Pons (tissue), 1 donor: ENCODE measurements at places on chromosomes 11 and 22.

- DNase-seq = no peak
Observed at GRCh38 chr11:72706579-72706978, 32.4 kb upstream of the PDE2A start.

DNA sequence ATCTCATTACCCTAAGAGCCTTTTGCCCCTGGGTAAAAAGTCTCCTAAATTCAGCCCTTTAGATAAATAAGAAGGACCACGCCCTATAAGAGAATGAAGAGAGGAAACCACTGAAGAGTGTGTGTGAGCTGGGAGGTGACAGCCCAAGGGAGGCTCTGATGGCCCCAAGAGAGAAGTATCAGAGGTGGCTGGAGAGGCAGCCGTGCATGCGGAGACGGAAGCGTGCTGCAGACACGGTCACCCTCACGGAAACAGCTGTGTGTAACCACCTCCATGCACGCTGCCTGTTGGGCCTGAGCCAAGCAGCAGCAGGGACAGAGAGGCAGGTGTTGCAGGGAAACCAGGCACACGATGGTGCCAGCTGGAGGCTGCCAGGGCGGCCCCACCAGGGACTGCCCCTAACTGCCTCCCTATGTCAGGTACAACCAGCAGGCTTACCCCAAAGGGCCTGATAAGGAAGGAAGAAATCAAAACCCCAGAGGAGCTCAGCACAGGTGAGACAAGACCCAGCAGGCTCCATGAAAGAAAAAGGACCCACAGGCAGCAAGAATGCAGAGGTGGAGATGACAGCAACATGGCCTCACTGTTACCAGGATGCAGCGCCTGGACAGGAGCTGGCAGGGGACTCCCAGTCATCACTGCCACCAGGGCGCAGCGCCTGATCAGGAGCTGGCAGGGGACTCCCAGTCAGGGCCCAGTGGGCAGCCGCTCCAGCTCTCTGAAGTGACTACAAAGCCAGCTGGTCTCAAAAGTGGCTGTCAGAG lies 7.8 kb downstream of the LARGE2 start:
- no peak for DNase-seq

- DNase-seq = no peak
Observed at GRCh38 chr22:36435516-36436415, 45.7 kb downstream of the TXN2 start.

GRCh38 chr22:29214232-29214631 lies 8.5 kb downstream of the EMID1 start:
- no peak for DNase-seq

- no peak for DNase-seq
Observed at GRCh38 chr11:93573184-93573583, 30.0 kb upstream of the SMCO4 start.

GRCh38 chr11:78587446-78587845 lies 12.8 kb upstream of the NARS2 start:
- DNase-seq = no peak

GRCh38 chr11:3109921-3110706 lies 52.9 kb upstream of the CARS1 start:
- no peak for DNase-seq

GRCh38 chr11:61153593-61154095 lies 7.6 kb downstream of the VPS37C start:
- DNase-seq = no peak

- no peak for DNase-seq
Observed at GRCh38 chr22:37822079-37822833, 926 bp upstream of the GALR3 start.

DNA sequence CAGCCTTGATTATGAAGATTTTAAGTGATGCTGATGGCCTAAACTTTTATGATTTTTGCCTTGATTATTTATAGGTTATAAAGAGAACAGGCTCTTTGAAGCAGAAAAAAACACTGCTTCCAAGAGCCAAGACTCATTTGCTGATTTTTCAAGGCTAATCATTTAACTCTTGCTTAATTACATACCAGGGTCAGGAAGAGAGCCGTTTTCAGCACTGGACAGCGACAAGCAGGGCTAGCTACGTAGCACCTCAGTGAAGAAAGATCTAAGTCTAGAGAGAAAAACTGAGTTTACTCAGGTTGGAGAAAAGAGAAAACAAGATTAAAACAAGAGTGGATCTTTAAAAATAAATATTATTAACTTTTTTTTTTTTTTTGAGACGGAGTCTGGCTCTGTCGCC lies 615.4 kb upstream of the B3GAT1 start:
- no peak for DNase-seq

GRCh38 chr22:24803064-24803542 lies 2.9 kb upstream of the SGSM1 start:
- DNase-seq = peak; percentile 38

DNA sequence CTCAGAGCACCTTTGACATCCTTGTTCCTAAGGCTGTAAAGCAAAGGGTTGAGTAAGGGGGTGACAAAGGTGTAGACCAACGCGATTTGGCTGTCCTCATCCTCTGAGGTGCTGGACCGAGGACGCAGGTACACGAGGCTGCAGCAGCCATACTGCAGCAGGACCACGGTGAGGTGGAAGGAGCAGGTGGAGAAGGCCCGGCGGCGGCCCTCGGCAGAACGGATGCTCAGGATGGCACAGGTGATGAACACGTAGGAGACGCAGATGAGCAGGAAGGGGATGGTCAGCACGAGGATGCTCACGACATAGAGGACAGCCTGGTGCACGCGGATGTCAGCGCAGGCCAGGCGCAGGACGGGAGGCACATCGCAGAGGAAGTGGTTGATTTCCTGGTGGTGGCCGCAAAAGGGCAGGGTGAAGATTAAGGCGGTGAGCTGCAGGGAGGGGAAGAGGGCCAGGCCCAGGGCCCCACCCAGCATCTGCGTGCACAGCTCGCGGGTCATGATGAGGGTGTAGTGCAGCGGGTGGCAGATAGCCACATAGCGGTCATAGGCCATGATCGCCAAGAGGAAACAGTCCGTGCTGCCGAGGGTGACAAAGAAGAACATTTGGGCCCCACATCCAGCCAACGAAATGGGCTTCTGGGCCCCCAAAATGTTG lies 632 bp downstream of the OR10Q1 start:
- DNase-seq = no peak

GRCh38 chr11:66659763-66660162 lies 17.9 kb downstream of the RBM4B start:
- DNase-seq = no peak

DNA sequence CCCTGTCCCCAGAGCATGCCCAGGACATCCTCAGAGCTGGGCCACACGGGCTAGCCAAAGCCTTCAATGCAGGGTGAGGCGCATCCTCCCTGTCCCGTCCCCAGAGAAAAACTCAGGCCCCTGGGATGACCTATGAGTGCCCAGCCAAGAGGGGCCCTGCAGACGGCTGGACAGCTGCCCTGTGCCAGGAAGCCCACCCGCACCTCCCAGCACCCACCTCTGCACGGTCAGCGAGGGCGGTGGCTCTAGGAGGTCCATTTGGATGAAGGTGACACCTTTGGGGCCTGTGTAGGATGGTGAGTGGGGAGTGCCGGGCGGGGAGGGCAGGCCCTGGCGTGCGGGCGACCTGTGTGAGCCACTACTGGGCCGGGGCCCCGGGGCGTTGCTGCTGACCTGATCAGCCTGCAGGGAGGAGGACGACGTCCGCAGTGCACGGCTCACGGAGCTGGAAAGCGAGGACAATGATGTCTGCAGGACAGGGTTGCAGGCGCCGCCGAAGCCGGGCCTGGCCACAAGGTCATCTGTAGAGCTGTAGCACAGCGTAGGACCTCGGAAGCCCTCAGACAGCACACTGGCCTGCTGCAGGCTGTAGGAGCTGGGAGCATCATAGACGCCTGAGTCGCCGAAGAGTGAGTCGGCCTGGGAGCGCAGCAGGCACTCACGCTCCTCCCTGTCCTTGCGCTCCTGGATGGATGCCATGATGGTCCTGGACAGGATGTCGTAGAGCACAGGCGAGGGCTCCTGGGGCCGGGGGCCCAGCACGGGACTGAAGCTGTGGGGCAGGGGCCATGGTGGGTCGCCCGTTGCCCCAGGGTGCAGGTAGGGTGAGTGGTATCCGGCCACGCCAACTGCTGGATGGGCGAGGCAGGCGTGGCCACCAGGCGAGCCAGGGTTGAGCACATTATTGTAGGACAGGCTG lies 180.5 kb downstream of the IGLL1 start:
- DNase-seq = no peak

GRCh38 chr11:27875831-27876775 lies 175.8 kb upstream of the BDNF start:
- DNase-seq = no peak

DNA sequence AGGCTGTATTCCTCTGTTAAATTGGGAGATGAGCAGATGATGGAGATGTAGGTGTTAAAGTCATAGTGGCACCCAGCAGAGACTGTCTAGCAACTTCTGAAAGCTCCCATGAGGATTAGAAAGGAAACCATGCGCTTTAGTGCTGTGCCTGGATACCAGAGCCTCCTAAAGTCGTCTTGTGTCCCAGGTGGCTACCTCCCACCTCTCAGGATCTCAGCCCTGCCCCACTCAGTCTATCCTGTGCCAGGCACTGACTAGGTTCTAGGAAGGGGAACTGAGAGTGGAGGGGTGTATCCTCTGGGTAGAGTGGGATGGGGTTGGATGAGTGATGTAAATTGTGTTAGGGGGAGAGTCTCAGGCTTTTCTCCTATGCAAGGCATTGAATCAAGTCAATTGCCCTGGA lies 60.2 kb downstream of the KIAA1671 start:
- no peak for DNase-seq

DNA sequence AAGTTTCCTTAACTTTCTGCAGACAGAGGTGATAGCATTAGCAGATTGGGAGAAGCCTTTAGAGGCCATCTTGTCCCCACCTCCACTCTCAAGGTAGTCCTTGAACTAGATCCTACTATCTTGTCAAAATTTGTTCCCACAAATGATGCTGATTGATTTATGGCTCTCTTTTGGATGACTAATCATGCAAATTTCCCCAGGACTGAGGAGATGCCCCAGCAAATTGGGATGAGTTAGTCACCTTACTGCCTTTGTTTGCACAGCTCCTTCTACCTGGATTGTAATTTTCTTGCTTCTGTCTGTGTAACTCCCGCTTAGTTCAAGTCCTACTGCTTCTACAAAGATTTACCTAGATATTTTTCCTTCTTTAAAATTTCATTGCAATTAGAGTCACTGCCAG lies 391.4 kb upstream of the CADM1 start:
- DNase-seq = no peak

DNA sequence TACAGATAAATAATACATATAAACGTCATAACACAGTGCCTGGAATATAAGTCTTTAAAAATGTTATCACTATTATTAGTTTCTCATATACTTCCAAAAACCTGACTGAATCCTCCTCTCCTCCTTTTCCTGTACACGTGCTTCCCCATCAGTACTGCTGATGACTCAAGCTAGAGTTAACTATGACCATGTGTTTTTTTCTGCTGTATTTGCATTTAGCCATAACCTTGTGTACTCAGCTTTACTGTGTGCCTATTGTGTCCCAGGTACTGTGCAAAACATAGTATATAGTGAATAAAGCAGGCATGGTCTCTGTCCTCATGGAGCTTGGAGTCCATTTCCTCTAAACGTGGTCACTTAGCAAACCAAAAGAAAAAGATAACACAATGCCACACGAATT lies 56.5 kb upstream of the ARHGAP32 start:
- no peak for DNase-seq

DNA sequence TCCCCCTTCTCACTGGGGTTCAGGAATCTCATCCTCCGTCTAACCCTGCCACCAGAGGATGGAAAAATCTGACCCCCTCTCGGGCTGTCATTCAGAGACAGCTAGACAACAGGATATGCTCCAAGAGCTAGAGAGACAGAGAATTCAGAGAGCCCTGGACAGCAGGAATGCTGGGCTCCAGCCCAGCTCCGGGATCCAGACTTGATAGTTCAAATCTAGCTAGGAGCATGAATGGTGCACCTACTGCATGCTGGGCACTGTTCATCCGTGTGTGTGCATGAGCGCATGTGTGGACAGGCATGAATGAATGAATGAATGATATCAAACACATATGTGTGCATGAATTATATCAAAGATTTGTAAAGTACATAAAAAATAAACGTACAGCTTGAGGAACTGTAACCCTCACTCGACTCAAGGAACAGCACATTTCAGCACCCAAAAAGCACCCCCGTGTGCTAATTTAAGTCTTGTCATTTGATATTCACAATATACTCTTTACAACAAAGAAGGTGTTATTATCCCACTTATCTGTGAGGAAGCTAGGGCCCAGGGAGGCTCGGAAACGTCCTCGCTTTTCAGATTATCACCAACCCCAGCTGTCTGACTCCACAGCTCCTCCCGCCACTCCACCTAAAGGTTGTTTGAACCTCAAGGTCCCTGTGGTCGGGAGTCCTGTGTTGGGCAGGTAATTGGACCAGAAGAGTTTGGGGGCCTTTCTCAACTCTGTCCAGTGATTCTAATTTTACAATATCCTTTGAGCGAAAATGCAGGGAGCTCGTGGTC lies 640 bp upstream of the VSIG10L2 start:
- no peak for DNase-seq

GRCh38 chr11:26510164-26510563 lies 61.9 kb downstream of the MUC15 start:
- no peak for DNase-seq

- DNase-seq = peak; percentile 82
Observed at GRCh38 chr11:117002639-117003299, 95.5 kb downstream of the SIK3 start.

GRCh38 chr11:2300936-2301630 lies 635 bp downstream of the C11orf21 start:
- no peak for DNase-seq

- DNase-seq = peak; percentile 46
Observed at GRCh38 chr11:57426929-57427726, at the start of gene SLC43A3. TSS of gene SLC43A3 (minus strand) at chr11:57427121. CDS start at chr11:57426172, 949 bp downstream.

- no peak for DNase-seq
Observed at GRCh38 chr11:11209967-11210366, 143.1 kb downstream of the CSNK2A3 start.

DNA sequence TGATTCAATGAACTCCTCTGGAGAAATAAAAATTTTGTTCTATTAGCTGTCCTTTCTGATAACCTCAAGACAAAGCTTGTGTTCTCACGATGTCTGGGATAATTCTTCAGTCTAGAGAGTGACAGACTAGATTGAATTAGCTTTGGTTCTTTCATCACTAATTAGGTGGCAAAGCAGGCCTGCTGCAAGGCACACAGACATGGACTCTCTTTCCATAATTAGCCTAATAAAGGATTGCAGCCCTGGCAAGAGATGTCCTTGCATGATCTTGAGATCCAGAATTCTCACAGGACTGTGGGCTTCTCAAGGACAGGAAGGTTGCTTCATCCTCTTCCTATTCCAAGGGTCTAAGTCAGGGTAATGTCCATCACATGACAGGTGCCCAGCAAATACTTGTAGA lies 245.6 kb upstream of the ZC3H12C start:
- DNase-seq = no peak

- DNase-seq = no peak
Observed at GRCh38 chr11:70473186-70473872, 75.0 kb downstream of the CTTN start.
